ENCODE measurements at places on chromosomes 6 and 20.

GRCh38 chr20:33827634-33828325 lies 16.6 kb downstream of the CHMP4B start:
- no peak for DNase-seq

GRCh38 chr20:60345106-60345505 lies 386.9 kb downstream of the CDH26 start:
- no peak for DNase-seq

- DNase-seq, result no peak
Observed at GRCh38 chr6:23414051-23414445, 712.0 kb upstream of the NRSN1 start.

DNA sequence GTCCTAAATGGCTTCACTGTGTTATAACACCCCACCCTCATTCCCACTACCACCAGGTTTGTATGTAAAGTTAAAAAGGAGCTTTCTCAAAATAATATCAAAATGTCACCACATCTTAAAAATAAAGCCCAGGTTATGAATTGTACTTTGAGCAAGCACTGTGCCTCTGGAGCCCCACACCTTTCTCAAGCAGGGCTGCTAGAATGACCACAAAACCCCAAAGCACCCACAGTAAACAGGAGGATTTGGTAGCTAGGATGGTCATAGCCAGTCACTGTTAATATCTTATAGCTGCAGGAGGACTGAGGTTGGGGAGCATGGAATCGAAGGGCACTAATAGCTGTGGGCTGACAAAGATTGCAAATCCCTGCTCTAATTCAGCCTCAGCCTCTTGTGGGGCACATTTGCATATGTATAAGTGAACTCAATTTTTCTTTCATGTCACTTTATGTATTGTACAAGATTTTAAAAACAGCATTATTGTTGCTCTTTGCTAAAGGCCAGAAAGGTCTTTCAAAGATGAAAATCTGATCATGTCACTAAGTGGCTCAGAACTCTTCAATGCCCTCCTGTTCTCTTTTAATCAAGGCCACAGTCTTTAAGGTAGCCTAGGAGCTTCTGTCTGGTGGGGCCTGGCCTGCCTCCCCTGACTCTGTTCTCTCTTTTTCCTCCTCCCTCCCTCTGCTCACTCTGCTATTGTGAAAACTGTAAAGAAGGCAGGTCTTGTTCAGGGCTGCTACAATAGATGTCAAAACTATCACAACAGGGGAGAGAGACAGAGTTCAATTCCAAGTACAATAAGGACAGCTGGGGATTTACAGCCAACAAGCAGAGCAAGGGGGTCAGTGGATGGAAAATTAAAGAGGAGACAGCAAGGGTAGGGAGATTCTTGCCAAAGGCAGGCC lies 101.6 kb downstream of the TMEM200A start:
- DNase-seq, result no peak

DNA sequence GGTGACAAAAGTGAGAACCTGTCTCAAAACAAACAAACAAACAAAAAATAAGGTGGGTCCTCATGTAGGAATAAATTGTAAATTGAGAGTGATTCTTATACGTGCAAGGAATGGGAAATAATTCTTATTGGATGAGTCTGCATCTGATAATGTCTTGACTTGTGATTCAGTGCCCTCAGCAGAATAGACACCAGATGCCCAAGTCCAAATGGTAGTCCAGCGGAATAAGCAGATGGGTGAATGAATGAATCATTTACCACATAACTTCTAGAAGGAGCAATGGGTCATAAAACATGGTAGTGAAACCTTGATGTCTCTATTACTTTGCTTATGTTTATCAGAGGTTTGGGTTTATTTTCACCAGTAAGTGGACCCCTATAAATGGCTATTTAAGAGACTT lies 747.7 kb downstream of the PHF3 start:
- DNase-seq, result no peak

DNA sequence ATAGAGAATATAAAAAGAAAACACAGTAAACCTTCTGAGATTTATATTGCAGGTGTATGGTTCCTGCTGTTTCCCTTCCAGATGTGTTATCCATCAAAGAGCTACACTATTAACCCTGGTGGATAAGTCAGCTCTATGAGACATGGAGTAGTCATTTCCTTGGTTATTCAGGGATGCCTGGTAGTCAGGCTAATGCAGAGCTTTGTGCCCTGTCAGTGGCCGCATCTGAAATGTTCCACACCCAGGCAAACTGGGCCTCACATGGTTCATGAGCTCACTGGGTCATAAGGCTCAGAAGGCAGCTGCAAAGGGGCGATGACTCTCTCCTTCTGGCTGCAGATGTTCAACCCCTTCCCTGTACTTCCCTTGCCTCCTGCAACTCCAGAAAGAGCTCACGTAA lies 473.6 kb downstream of the EPHA7 start:
- DNase-seq, result no peak

DNA sequence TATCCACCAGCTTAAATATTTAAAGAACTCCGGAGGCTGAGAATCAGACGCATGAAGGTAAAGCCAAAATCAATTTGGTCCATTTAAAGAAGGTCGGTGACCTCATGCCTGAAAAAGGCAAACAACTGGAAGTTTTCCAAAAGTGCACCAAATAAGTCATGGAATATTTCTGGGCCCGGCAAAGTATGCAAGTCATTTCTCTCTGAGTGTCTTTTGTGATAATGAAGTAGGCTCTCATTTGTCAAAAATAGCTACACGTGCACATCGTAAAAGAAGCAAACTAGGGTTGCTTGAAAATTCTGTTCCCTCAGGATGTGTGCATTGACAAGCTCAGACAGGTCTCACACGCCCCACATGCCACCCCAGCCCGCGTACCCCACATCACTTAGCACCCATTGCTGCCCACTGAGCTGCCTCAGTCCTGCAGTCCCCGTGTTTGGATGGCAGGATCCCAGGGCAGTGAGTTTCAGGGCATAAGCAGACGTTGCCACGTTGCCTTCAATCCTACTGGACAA lies 20.5 kb upstream of the PYGB start:
- DNase-seq, result no peak

DNA sequence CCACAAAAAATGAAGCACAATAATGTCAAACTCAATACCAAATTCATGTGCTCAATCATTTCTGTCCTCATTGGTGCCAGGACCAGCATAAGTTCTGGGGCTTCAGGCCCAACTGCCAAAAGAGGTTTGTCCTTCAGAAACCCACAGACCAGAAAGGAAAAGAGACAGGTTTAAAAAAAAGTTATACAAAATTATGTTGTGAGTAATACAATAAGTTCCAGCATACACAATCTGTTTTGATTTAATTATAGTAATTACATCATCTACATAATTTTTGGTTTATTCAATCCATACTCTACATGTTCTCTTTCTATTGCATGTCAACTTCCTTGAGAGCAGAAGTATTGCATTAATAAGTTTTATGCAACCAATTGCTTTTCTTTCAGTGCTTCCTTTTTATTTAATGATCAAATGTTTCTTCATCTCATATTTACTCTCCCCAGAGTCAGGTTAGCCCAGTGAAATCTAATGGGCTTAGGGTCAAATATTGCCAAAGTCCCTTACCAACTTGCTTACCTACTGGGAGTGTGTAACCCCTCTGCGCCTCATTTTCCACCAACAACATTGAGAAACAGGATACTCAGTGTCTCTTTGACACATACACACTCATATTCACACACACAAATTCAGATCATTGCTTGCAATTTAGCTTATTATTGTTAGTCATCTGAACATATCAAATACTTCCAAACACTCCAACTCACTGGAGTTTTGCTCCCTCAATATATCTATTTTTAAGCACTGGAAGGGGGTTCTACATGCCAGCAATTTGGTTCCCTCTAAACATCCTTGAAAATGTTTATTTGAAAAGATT lies 424.4 kb upstream of the MARCKS start:
- no peak for DNase-seq
